ENCODE measurements at places on chromosomes 2 and 18.

GRCh38 chr2:151669585-151670081 lies 64.6 kb downstream of the NEB start:
- no peak for DNase-seq

- DNase-seq = no peak
Observed at GRCh38 chr2:104213758-104214157, 640.2 kb upstream of the POU3F3 start.

DNA sequence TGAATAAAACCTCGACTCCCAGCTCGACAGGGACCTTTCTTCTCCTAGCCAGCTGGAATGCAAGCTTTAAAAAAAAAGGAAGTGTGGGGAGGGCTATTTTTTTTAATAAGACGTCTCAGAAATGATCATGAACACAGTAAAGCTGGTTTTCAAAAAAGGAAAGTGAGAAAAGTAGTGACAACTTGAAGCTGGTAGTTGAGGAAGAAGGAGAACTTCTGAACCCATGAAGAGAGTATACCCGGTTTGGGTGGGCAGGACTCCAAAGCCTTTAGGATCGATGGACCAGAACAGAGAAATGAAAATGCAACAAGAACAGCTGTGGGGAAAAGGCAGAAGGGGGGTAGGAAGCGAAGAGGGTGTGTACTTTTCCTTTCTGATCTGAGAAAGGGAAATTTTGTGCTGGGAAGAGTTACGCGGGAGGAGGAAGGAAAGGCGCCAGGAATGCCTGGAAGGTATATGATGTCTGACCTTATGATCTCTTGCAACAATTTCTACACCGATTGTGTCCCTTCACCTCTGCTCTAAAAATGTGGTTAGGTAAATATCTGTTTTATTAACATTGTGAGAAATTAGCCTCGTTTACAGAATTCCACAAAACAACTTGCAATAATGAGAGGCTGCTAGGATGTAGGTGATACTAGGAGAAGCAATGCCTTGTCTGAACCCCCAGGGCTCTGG lies 22.6 kb upstream of the CYP1B1 start:
- no peak for DNase-seq

- DNase-seq = no peak
Observed at GRCh38 chr2:101152272-101153076, 1.3 kb upstream of the TBC1D8 start.

- DNase-seq = no peak
Observed at GRCh38 chr2:217743966-217744761, 258.6 kb downstream of the TNS1 start.

GRCh38 chr2:10795508-10796046 lies 17.0 kb downstream of the PDIA6 start:
- DNase-seq = no peak

DNA sequence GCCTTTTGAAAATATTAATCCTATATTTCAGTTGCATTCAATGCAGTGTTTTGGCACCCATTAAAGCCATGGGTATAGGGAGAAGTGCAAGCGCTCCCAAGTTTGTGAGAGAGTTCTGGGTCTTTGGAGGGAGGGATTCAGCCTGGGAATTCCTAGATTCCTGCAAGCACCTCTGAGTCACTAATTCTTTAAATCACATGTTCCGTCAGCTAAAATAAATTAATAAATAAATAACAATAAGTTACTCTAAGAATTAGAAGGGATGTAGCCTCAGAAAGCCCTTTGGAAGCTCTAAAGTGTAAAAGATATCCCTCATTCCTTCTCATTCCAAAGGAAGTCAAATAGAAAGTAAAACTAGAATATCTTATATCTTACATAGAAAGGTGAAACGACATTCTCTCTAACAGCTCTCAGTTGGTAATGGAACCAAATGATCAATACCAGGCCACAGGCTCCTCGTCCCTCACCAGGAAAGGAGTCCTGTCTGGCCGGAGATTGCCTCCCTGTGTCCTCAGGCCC lies 222.4 kb upstream of the RBBP8 start:
- DNase-seq = no peak

DNA sequence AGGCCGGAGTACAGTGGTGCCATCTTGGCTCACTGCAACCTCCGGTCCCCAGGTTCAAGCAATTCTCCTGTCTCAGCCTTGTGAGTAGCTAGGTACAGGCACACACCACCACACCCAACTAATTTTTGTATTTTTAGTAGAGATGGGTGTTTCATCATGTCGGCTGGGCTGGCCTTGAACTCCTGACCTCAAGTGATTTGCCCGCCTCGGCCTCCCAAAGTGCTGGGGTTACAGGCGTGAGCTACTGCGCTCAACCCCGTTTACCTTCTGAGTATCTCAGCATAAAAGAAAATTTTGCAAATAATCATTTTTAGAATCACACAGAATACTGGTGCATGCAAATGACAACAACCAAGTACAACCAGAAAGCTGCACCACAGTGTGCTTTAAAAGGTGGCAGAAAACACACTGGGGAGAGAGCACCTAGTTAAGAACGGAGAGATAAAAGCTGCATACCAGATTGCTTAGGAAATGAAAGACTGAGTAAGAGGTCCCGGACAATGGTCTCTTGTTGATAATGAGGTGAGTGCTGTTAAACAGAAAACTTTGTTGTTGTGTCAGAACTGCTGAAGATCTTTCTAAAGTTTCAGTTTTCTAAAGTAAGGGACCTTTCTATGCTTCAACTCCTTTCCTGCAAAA lies 189.6 kb downstream of the ACTR3 start:
- DNase-seq = no peak

DNA sequence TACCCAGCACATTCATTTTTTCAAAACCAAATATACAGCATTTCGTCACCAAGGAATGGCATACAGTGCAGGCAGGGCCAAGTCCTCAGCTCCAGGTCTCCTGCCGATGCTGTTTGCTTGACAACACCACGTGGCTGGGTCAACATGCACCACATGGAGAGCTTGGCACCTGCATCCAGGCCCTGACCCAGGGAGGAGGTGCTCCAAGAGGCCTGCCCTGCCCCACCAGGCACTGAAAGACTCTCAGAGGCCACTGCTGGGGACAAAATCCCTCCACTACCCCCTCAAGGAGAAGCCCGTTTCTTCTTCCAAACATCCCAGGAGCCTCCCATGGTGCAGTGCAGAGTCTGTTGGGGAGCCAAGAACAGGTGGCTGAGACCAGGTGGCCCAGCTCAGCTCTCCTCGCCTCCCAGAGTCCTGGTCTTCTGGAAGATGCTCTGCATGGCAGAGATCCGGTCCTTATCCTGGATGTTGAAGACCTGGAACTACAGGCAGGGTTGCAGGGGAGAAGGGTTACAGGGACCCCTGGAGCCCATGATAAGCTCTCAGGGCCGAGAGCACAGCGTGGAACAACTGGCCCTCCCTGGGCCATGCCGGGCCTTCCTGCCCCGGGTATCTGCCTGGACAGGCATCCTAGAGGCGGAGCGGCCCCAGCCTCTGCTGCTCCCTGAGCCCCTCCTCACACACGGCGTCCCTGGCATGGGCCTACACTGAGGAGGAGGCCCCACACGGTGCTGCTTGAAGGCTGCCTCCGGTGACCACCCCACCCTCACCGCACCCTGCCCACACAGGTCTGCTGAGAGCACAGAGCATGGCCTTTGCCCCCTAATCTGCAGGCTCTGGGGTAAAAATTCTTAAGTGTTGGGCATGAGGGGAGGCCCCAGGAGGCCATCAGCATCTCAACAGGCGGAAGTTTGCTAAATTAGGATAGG lies 9.0 kb downstream of the MAB21L4 start:
- no peak for DNase-seq

DNA sequence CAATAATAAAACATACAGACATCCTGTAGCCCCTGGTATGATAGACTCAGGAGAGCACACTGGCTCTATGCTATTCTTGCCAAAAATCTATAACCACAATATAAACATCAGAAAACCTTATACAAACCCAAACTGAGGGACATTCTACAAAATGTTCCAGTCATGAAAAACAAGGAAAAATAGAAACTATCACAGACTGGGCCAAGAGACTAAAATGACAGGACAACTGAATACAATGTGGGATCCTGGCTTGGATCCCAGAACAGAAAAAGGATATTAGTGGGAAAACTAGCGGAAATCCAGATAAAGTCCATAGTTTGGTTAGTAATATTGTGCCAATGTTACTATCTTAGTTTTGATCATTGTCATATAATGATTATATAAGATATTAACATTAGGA lies 29.6 kb upstream of the EPAS1 start:
- DNase-seq = no peak

DNA sequence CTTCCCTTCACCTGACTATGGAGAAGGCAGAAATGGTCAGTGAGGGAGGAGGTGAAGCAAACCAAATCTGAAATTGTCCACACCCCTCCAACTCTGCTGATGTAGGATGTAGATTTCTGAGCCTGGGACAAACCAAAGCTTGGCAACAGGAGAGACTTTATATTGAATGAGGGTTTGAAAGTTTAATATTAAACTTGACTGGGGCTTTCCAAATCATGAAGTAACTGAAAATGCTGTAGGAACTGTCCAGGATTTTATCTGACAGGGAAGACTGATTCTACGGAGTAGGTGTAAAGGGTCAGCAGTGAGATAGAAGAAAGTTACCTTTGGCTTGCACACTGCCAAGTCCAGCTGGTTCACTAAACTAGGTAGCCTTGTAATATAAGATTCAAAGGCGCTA lies 194.5 kb downstream of the TDRD15 start:
- no peak for DNase-seq

DNA sequence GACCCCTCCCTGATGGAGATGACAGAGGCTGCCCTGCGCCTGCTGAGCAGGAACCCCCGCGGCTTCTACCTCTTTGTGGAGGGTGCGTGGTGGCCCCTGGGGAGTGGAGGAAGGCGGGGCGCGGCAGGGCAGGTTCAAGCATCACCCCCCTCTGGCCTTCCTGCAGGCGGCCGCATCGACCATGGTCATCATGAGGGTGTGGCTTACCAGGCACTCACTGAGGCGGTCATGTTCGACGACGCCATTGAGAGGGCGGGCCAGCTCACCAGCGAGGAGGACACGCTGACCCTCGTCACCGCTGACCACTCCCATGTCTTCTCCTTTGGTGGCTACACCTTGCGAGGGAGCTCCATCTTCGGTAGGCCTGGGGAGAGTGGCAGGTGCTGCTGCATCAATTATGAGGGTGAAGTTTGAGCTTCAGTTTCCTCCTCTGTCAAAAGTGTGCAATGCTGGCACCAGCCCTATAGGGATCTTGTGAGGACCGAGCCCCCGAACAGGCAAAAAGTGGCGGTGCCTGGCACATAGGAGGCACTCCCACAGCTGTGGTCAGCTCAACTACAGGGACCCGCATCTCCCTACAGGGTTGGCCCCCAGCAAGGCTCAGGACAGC lies 2.2 kb downstream of the ALPI start:
- no peak for DNase-seq

DNA sequence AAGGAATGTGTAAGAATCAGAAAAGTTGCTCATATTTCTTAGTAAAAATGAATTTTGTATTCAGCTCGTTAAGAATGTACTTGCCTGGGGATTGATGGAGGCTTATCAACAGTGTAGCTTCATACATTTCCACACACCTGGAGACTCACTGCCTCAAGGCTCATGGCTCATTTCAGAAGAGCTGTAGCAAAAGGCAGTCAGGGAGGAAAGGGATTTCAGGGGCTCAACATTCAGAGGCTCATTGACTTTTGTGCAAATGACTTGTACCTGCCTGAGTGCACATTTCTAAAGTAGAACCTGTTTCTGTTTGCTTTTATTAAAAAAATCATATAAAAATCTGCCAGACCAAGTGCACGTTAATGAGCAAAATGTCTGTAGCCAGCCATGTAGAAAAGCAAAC lies 304.4 kb downstream of the KCNS3 start:
- no peak for DNase-seq

GRCh38 chr18:48390641-48391040 lies 18.5 kb downstream of the ZBTB7C start:
- no peak for DNase-seq

DNA sequence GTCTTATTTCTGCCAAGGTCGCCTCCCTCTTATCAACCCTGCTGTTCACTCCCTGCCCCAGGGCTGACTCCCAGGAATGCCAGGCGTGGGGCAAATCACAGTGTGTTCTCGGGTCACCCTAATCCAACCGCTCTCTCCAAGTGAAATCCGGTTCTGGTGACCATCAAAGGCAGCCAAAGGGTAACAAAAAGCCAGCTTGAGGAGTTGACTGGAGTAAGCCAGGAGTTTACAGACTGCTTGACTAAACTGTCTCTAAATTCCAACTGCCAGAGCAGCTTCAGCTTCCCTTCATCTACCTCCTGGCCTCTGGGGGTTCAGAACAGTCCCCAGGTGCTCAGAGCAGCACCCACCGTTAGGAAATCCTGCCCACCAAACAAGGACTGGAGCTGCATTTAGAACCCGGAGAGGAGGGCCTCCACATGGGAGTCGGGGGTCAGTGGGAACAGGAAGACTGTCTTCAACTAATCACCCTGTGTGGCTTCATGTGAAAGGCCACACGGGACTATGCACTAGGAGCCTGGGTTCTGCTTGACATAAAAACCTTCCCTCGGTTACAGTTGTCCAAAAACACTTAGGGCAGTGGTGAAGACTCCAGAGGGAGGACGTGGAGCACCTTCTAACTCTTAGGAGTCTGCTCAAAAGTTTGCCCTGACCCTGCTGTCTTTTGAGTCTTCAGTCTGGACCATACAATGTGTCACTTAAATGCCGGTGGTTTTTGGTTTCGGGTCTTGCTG lies 24.2 kb upstream of the MCFD2 start:
- DNase-seq = no peak

- DNase-seq = no peak
Observed at GRCh38 chr2:205975082-205975949, 110.7 kb downstream of the INO80D start.

DNA sequence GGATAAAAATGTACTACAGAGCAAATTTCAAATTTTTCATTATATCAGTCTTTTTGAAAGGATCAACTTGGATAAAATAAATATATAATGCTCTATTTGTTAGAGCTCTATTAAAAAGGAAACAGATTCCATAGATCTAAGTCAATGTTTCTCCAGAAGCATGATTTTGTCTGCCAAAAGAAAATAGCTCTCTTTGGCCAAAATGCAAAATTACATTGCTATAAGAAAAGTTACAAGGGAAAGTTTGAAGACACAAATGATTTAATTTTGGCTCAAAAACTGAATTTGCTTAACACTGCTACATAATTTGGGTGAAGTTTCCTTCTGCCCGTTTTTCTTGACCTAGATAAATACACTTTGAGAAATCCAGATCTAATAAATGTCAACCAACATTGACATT lies 15.7 kb downstream of the C2orf69 start:
- DNase-seq = no peak

DNA sequence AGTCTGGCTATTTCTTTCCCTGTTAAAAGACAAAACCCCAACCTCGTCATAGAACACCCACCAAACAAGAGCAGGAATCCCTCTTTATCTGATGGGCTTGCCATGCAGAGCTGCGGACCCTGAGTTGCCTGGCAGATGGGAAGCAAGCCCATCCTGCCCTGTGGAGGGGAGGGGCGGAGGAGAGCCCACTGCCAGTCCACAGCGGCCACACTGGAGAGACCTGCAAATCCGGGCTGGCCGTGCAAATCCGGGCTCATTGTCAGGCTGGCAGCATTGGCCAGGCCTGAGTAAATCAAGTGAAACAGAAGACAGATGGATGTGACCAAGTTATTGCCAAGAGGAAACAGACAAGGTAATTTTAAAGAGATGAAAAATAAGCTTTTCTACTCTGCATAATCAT lies 22.0 kb downstream of the MYL12B start:
- DNase-seq = no peak
